ENCODE measurements at places on chromosomes 3 and 15.

DNA sequence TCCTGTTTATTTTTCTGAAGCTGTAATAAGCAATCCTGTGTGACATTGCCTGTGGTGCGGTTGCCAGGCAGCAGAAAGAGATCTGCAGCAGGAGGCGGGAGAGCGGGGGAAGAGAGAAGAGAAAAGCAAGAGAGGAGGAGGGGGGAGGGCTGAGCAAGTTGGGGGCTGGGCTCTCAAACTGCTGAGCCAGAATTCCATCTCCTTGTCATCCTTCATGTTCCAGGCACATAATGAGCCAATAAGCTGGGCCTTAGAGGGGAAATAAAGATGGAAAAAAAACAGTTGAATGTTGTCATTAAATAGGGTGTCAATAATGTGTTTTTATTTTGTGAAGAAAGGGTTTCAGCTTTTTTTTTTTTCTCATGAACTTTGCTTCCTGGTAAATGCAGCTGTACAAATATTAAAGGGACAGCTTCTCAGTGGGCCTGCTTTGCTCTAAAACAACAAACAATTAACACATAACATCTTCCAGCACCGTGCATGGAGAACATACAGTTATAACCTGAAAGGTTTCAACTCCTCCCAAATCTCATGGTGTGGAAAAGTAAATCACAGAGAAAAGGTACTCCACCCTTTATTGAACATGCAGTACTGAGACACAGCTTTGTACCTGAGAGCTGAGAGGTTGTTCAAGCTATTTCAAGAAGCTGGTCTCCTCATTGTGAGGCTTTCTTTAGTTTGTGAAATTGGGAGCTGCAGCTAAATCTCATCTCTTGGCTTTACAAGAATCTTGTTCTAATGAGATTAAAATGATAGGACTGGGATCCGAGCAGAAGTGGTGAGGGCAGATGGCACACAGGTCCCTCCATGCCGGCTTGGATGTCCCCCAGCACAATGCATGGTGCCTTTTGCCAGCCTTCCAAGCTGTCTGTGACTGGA is 451.1 kb upstream of the KCNMB2 start:
- no peak for DNase-seq

DNA sequence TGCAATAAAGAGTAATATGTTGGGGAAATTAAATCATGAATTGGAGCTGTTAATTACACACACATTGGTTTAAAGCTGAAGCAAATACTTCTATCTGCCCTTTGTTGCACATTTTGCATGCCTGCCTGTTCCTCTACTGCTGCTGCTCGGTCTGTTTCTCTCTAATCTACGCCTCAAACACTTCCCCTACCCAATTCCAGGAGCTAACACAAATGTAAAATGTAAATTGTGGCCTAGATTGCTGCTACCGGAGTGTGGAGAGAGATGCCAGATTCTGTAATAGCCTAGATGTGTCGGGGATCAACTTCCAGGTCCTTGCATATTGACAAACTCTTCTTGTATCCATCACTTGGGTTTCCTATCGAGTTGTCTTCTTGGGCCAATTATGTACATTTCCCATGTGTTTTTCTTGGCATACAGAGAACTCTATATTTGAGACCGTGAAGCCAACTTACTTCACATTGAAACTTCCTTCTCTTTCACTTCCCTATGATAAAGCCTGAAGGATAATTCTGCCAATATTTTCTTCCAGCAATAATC is 450.4 kb upstream of the NR2F2 start:
- no peak for DNase-seq

DNA sequence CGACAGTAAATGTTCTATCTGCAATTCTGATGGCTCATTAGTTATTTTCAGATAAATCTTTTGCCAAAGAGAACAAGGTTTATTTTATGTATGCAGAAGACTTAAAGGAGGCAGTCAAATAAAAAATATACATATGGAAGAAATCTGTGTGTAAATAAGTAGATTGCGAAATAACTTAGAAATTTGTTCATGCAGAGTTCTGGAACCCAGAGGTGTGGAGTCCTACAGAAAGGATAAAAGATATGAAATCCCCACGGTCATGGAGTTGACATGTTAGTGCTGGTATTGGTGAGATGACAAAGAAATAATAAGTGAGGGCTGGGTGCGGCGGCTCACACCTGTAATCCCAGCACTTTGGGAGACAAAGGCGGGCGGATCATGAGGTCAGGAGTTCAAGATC is 111.2 kb upstream of the CFAP20DC start:
- DNase-seq, result no peak

GRCh38 chr3:23055733-23056376 is 147.3 kb upstream of the UBE2E2 start:
- DNase-seq, result no peak

DNA sequence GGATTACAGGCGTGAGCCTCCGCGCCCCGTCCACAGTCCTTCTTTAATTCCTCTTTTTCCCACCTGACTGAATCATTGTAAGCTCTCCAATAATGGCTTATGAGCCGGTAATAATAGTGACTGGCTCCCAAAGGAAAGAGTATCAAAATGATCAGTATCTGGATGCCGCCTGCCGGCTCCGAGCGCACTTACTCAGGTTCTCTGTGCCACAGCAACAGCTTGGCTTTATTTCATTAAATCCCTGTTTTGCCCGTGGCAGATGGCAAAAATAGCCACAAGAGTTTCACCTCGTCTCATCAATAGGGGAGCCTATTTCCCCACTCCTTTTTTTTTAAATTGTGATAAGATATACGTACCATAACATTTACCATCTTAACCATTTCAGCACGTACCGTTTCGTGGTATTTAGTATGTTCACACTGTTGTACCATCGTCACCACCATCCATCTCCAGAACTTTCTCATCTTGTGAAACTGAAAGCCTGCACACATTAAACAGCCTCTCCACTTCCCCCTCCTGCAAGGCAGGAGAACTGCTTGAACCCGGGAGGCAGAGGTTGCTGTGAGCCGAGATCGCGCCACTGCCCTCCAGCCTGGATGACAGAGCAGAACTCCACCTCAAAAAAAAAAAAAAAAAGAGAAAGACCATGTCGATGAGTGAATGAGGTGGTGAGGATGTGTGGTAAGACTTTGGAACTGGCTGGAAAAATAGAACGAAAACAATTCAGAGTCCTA is 80.7 kb upstream of the DLG1 start:
- no peak for DNase-seq

GRCh38 chr3:125967156-125967555 is 1.8 kb upstream of the ROPN1B start:
- no peak for DNase-seq

DNA sequence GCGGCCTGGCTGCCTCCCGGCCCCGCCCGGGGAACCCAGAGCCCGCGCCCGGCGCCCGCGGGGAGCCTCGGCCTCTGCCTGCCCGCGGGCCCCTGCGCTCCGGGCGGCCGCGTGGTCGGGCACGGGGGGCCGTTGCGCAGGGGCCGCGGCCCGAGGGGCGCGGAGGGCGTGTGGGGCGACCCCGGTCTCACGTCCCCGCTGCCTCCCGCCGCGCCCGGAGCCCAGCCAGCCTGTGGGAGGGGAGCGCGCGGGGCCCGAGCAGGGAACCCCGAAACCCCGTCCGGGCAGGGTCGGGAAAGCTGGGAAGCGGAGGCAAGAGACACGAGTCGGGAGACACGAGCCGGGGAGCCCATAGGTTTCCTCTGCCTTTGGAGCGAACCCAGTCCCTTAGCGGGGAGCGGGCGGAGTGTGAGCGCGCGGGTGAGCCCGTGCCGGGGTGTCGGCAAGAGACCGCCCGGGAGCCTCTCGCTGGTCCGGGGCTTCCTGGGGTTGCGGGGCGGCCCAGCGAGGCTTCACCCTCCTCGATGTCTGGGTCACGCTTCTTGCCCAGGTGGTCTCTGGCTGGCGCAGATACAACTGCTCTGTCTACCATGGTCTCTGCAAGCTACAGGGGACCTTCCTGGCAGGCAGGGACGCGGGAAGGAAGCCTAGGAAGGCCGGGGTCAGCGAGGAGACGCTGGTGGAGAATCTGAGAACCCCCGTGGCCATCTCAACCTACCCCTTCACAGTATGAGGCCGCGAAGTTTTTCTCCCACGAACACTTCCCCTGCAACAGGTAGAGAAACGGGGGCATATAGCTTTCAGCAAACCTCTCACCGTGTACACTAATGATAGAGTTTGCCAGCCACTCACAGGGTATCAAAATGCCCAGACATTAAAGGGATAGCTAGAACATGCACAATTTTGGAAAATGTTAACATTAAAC is 586 bp downstream of the LRRK1 start:
- no peak for DNase-seq

DNA sequence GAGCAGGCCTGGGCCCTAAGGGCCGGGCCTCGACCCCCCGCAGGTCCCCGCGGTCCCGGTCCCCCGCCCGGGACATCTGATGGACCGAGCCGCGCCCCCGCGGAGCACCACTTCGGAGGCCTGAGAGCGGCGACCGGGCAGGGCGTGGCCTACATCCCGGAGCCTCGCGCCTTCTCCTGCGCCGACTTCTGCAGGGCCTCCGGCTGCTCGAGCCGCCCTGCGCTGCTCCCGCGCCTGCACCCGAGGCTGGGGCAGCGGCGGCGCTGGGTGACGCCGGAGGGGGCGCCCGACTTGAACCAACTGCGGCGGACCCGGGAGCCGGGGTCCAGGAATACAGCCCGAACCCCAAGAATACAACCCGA is 14.9 kb upstream of the GP9 start:
- DNase-seq, result no peak

- DNase-seq, result no peak
Measured at GRCh38 chr15:43439268-43439667, 53.7 kb downstream of the TP53BP1 start.

- DNase-seq, result no peak
Measured at GRCh38 chr3:148957586-148957985, 33.8 kb upstream of the GYG1 start.

DNA sequence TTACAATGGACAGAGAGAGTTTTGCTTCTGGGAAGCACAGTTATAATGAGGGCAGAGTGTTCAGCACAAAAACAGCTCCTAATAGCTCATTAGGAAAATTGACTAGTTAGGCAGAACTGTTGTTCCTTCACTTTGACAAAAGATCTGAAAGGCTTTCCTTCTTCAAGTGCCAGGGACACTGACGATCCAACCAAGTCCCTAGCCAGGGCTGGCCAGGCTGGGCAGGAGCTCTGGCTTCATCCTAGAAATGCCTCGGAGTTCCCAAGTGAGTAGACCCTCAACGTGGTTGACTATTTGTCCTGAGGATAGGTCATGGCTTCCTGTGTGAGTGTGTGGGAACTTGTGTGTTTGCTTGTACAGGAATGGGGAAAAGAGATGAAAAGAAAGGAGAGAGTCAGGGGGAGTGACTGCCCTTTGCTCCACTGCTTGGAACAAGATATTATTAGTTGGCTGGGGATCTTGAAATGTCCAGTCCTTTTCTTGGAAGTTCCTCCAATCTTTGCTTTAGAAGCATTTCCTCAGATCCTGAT is 617.9 kb downstream of the NTRK3 start:
- no peak for DNase-seq

DNA sequence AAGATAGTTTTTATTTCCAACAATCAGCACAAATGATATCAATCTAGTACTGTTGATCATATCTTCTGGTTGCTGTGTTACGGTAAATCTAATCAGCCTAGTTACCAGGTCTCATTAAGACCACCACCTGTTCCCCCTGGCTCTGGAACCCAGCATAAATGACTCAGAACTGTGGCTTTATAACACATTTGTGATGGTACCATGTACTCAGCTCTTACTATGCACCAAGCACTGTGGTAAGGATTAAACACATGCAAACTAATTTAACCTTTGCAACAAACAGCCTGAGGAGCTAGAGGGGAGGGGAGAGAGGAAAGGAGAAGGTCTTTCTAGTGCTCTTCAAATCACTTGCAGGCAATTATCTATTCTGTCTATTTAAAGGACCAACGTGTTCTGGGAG is 173.9 kb upstream of the LMCD1 start:
- DNase-seq, result no peak

- no peak for DNase-seq
Measured at GRCh38 chr15:57563416-57563815, 28.3 kb upstream of the MYZAP start.

GRCh38 chr15:70262591-70263274 is 165.0 kb upstream of the TLE3 start:
- no peak for DNase-seq

- no peak for DNase-seq
Measured at GRCh38 chr3:194030372-194030771, 105.6 kb upstream of the HES1 start.

DNA sequence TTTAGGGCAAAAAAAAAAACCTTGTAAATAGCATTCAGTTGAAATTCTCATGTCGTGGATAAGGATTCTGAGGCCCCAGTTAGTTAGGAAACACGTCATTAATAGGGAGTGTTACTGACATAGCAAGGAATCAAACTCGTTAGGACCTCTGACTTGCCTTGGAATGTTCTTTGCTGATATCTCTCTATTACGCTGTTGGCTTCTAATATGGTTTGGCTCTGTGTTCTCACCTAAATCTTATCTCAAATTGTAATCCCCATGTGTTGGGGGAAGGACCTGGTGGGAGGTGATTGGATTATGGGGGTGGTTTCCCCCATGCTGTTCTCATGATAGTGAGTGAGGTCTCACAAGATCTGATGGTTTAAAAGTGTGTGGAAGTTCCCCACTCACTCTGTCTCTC is 40.3 kb downstream of the CHL1 start:
- DNase-seq, result no peak

Data from stimulated activated naive B cell treated with anti-CD40 and anti-IgM and Interleukin-4, amounts not matched to agents 10 μg/mL and 1 μg/mL and 100 μg/mL, for 72 hours (primary cell).